Gastroesophageal sphincter (tissue), 4 donors: ENCODE measurements at places on chromosomes 1 and 21. TPM values are rescaled to one million over a fixed set of nuclear protein-coding genes. Genes with fewer than 3 reads are reported as not detected.

DNA sequence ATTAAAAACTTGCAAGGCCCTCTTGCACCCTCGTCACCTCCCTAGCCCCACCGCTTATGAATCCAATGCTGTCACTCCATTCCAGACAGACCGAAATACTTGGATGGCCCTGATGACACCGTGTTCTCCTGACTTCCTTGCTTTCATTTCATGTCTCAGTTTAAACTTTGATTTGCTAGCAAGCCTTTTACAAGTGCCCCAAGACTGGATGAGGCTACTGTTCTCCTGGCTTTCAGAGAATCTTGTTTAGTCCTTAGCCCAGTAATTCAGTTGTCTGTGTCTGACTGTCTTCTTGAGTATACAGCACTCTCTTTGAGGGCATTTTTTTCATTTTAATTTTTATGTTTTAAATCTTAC, 824 bp upstream of the IFI44L start:
- peak; percentile 31 for ATAC-seq

DNA sequence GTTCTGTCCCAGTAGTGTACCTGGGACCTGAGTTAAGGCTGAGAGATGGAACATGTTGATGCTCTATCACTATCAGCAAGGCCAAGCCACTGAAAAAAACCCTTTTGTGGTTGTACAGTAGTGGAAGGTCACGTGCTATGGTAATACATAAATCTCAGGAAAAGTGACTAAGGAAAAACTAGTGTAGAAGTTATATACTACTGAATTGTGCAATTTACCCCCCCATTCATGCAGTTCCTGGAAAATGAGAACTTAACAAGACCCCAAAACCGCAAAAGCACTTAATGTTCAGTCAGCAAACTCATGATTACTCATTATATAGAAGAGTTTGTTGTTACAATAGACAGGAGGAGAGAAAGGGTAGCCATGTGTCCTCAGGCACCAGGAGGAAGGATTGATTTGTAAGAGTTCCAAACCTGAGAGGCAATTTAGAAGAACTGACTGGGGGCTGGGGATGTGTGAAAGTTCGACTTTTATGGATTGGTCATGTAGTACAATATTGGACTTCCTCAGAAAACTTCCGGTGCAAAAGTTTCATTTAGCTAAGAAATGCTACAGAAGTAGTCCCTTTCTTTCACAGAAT, 91.6 kb downstream of the RGL1 start:
- peak; percentile 54 for ATAC-seq

DNA sequence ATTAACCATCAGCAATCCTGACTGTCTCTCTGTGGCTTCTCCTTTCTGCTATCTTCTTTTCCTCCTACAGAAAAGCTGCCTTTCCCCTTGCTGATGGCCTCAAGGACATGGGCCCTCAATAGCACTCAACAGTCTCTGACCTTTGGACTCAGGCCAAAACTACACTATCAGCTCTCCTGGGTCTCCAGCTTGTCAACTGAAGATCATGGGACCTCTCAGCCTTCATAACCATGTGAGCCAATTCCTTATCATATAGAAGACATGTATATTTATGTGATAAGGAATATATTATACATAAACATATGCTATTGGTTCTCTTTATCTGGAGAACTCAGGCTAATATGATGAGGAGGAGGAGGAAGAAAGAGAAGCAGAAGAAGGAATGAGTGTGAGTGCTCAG, 91.8 kb upstream of the GJB5 start:
- ATAC-seq = no peak

- no peak for ATAC-seq
Measured at GRCh38 chr1:209929751-209930150, 8.3 kb upstream of the SYT14 start.

DNA sequence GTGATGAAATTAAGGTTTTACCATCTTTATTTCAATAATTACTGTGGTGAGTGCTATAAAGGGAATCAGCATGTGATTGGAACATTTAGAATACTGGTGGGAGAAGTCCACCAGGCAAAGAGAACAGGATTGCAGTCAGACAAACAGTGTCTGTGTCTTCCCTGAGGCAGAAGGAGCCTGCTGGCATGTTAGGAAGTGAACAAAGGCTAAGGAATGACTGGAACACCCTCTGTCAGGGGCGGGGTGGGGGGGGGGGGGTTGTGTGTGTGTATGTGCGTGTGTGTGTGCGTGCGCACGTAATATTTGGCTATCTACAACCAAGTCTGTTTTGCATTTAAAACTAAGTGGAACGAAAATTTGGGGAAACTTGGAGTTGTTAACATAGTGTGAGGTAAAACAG, 30.2 kb downstream of the SRRM1 start:
- no peak for ATAC-seq

- ATAC-seq = no peak
Measured at GRCh38 chr1:24138476-24139221, 4.3 kb downstream of the IL22RA1 start.

GRCh38 chr1:231936983-231937775, 310.6 kb downstream of the DISC1 start:
- ATAC-seq = peak; percentile 37

DNA sequence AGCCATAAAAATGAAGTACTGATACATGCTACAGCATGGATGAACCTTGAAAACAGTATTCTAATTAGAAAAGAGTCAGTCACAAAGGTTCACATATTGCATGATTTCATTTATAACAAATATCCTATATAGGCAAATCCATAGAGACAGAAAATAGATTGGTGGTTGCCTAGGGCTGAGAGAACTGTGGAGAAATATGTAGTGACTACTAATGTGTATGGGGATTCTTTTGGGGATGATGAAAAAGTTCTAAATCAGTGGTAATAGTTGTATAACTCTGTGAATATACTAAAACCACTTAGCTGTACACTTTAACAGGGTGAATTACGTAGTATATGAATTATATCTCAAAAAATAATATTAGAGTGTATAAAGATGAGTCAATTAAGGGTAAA, 45.8 kb downstream of the RNF115 start:
- ATAC-seq = no peak

GRCh38 chr1:76121850-76122249, 47.3 kb downstream of the ST6GALNAC3 start:
- no peak for ATAC-seq

GRCh38 chr1:247294282-247294681, 37.4 kb downstream of the ZNF496 start:
- ATAC-seq = no peak

GRCh38 chr1:199612976-199613774, 414.3 kb upstream of the NR5A2 start:
- ATAC-seq = no peak

GRCh38 chr21:29377266-29377665, 78.5 kb downstream of the BACH1 start:
- ATAC-seq = no peak

GRCh38 chr1:63746129-63746864, 27.5 kb upstream of the ROR1 start:
- no peak for ATAC-seq

GRCh38 chr21:31354604-31355443, 10.8 kb upstream of the TIAM1 start:
- ATAC-seq = no peak

- no peak for ATAC-seq
Measured at GRCh38 chr1:24640288-24640687, 2.8 kb upstream of the SRRM1 start.

GRCh38 chr1:58402444-58402843, 144.1 kb downstream of the OMA1 start:
- no peak for ATAC-seq

DNA sequence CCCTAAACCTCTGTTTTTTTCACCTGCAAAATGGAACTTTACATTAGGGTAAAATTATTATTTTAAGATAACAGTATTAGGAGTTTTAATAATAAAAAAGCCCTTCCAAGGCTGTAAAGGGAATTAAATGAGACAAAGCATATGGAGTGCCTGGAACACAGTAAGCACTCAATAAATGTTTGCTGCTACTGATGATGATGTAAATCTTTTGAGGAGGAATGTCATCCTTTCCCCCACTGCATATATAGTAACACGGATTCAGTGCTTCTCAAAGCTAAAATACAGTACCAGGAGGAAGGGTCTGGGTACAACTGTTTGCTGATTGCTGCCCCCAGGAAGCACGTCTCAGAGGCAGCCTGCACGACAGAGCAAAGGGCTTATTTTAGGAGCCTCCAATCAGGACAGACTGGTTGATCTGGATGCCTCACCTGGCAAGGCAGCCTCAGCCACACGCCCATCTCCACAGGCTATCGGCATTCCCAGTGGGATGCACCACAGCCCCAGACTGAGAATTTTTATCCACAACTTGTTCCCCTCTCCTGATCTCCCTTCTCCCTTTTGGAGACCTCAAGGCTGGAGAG, 64.4 kb downstream of the GADD45A start:
- ATAC-seq = peak; percentile 8

- no peak for ATAC-seq
Measured at GRCh38 chr1:113405573-113405972, 15.3 kb downstream of the MAGI3 start.

DNA sequence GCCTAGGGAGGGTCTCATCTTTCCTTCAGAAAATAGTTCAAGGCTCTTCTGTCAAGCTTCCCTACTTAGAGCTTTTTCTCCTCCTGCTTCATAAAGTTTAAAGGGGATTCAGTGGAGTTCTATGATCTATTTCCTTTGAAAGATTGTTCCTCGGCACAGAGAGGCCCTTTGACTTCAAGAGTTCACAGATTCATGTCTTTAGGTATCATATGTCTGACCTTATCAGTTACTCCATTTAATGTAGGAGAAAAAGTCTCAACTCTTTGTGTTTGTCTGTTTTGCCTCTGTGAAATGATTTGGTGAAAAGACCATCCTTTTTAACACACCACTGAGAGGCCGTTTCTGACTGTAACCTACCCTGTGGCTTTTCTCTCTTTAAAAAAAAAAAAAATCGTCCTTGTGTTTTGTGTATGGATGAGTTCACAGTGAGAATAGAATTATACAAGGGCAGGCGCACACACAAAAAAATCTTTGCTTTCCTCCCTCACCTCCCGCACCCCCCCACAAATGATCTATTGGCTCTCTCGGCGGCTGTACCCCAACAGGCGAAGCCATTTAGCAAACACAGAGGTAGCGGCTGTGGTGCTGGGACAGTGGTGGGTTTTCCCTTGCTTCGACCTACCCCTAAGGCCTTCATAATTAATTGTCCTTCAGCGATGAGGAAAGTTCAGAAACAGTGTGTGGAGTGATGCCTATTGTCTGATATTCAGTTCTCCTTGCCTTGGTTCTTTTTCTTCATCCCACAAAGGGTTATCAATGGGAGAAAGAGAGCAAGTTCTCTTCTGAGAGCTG, 29.6 kb downstream of the PROX1 start:
- no peak for ATAC-seq

- ATAC-seq = no peak
Measured at GRCh38 chr1:147902253-147902845, at the start of gene GJA8. TSS of gene GJA8 (plus strand) at chr1:147902795. CDS start at chr1:147907956, 5,161 bp downstream.

GRCh38 chr1:167427848-167428247, 90.5 kb downstream of the CD247 start:
- no peak for ATAC-seq

DNA sequence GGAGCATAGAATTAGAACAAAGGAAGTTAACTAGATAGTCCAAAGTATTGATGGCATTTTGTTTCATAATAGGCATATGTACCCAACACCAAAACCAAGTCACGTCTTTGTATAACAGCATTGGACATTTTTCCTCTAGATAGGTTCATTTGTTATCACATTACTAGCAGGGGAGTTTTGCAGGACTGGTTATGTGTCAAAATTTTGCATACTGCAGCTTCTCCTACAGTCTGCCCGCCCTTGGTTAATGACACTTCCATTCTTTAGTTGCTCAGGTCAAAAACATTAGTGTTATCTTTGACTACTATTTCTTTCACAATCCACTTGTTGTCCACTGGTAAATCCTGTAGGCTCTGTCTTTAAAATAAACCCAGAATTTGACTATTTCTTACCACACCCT, 8.9 kb downstream of the CAPZA1 start:
- no peak for ATAC-seq

DNA sequence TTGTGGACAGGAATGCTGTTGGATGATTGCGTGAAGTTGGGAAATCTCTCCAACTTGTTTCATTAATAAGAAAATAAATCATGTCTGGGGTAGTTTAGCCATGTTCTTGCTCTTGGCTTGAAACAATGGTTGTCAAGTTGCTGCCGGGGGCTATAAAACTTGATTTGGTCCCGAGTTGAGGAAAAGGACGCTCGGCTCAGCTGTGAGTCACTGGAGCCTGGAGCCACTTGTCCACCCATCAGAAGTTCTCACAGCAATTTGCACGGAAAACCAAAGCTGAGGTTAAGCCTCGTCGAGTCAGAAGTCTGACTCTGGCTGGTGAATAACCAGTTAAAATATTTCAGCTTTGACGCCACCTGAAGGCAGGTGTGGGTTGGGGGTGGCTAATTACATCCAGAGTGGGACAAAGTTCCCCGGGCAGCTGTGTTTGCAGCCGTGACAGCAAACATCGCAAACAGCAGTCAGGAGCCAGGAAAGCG, 19.7 kb upstream of the RIPK4 start:
- ATAC-seq = no peak

- no peak for ATAC-seq
Measured at GRCh38 chr1:11472741-11473140, 6.2 kb upstream of the DISP3 start.

DNA sequence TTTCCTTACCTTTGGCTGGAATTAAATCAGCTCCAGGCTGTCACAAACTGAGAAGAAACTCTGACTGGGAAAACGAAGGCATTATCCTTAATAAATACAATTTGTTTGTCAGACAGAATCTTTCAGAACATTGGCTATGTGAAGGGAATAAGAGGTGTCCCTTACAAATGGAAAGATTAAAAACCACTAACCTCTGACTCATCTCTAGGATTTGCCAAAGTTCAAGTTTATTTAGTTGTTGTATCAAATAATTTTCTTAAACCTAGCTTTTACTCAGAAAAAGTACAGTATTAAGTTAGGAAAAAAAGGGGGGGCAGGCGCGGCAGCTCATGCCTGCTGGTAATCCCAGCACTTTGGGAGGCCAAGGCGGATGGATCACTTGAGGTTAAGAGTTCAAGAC, 15.7 kb downstream of the SERTAD4 start:
- no peak for ATAC-seq

DNA sequence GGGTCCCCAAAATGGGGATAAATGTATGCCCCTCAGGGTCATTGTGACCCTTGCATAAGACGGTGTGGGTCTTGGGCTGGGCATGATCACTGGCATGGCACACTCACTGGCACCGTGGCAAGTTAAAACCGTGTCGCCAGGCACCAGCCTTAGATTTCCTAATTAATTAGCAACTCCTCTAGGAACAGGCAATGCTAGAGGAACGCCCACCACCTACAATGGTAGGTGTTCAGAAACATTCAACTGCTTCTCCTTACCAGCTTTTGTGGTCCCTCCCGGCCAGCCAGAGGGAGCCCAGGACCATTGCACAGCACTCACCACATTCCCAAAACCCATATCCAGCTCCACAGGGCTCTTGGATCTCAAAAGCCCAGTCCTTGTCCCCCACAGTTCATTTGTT, 36.4 kb downstream of the EPHA2 start:
- ATAC-seq = no peak

GRCh38 chr1:172818841-172819527, 160.1 kb downstream of the FASLG start:
- ATAC-seq = no peak

Gene LCE1D
- not detected for total RNA-seq

Gene ZCCHC17
- total RNA-seq = 27.7 TPM

Gene MLLT11
- total RNA-seq = 0.16 TPM

Gene DNAJC28
- 4.1 TPM for total RNA-seq

Gene IGSF9
- total RNA-seq = 0.62 TPM

Gene MRPL55
- 394 TPM for total RNA-seq

Gene RNU1-3
- total RNA-seq = not detected

Gene SLC44A5
- 0.49 TPM for total RNA-seq

Gene SH2D1B
- total RNA-seq = 0.10 TPM
